Activated naive CD8-positive, alpha-beta T cell treated with anti-CD3 and anti-CD28 coated beads for 36 hours (primary cell): ENCODE measurements at places on chromosomes 7 and 10. TPM values are rescaled to one million over a fixed set of nuclear protein-coding genes. Genes with fewer than 3 reads are reported as not detected.
A peak's percentile ranks its signal among the peaks of the same experiment; 100 is the strongest.

DNA sequence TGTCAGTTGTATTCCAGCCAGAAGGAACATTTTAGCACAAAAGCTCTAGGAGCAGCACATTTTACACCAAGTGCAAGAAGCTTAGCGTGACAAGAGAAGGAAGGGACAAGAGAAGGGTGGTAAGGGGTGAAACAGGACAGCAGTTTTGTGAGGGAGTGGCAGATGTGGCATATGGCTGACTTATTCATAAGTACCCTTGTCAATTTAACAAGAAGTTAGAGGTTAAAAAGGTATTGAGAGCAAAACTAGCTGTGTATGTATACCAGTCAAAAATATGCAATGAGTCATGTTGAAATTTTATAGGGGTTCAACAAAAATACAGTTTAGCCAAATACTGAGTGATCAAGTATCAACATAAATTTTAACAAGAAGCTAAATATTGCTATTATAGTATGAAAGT lies 561.5 kb upstream of the POT1 start:
- no peak for DNase-seq

GRCh38 chr7:32250471-32251260 lies 180.5 kb upstream of the PDE1C start:
- no peak for DNase-seq

DNA sequence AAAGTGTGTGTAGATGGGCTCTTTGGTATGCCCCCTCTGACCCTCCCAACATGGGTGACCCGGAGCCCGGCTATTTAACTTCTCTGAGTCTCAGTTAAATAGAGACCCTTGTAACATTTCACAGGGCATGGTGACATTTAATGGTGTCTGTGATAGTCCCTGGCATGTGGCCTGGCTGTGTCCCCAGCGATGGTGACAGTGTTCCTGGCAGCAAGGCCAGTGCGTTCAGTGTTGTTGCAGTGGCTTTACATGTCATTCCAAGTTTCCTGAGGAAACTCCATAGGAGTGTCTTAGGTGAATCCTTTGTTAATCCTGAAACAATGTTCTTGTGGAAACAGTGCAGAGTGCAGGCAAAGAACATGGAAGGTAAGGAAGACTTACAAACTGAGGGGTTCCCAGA lies 137.0 kb downstream of the RAMP3 start:
- no peak for DNase-seq

DNA sequence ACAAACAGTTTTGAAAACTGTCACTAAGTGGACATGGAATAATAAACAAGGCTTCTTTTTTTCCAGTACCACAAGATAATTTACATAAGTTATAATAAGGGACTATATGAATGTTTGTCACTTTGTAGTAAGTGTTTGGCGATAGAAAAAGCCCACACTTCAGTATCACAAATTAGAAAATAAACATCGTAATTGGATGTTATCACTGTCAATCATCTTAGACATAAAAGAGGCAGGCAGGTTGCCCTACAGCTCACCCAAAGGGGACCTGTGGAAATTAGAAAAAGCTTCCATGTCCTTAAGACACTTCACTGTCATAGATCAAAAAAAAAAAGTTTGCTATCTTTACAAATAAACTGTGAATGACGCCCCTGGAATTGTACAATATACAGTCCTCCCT lies 3.6 kb upstream of the NOC3L start:
- no peak for DNase-seq

DNA sequence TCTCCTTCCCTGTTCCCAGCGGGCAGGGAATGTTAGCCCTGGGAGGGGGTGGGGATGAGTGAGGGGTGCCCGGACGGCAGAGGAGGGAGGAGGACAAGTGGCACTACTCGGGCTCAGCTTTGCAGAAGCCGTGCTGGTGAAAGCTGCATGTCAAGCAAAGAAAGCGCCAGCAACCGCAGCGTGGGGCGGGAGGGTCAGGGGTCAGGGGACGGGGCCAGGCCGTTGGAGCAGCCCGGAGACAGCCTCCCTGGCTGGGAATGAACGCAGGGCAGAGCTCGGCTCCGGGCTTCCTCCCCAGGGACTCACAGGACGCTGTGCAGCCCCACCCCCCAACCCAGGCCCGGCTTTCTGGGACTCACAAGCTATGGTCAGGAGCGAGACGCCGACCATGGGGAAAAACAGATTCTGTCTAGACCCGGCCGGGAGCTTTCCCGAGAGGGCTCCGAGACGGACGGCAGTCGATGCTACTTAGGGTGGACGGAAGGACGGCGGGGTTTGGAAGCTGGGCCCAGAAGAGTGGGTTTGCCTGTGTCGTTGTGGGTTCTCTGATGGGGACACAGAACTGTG lies 113.4 kb downstream of the VIPR2 start:
- DNase-seq, result no peak

- DNase-seq, result no peak
These were observed 161.1 kb downstream of the GRM8 start for GRCh38 chr7:127091620-127092019.

GRCh38 chr10:119138346-119139306 lies 26.9 kb downstream of the SFXN4 start:
- no peak for DNase-seq

DNA sequence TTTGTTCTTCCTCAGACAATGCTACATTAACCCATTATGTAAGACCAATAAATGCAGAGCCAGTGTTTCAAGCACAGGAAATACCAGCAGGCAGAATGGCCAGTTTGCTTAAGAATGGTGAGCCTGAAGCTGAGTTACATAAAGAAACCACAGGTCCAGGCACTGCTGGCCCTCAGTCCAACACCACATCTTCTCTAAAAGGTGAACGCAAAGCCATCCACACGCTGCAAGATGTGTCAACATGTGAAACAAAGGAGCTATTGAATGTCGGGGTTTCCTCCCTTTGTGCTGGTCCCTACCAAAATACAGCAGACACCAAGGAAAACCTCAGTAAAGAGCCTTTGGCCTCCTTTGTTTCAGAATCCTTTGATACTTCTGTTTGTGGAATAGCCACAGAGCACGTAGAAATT lies 63.8 kb downstream of the TASOR2 start:
- no peak for DNase-seq

DNA sequence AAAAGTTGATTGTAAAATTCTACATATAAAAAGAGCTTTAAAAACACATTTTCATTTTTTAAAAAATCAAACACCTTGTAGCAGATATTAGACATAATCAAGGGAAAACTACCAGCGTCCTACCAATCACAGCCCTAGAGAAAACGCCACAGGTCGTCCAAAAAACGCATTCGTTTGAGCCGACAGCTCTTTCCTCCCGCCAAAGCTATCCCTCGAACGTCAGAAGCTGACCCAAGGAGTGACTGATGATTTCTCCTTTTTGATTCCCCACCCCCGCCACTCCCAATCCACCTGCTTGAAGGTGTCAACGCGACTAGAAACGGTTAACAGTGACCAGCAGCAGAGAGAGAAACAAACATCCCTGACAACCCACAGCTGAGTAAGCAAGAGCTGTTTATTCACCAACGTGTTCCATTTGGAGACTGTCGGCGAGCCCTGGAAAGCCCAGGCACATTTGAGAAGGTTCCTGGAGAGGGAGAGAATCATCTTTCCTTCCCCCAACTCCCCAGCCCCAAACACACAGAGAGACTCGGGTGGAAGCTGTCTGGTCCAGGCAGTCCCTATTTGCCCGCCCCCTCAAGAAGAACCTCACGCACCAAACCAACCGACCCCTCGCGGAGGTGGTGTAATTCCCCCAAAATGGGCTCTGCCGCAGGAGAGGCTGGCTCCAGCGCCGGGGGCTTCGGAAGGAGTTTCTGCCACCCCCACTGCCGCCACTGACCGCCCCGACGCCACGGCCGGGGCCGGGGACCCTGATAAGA lies 622 bp downstream of the CPEB3 start:
- DNase-seq, result peak; percentile 44

DNA sequence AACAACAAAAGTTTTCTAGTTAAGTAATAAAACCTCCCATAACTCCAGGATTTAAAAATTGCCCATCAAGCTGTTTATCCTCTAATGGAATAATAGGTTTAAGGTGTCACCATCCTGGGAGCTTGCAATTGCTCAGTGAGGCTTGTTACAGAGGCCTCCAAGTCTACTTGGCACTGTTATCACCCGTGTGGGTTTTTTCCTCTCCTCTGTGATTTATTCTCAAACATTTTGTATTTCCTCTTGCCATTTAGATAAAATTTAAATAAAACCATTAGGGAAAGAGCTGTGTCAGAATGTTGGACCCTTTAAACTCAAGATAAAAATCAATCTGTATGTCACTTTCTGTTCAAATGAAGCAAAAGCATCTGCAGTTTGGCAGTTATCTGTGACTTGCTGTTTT lies 202.6 kb downstream of the GALNT17 start:
- DNase-seq, result no peak

DNA sequence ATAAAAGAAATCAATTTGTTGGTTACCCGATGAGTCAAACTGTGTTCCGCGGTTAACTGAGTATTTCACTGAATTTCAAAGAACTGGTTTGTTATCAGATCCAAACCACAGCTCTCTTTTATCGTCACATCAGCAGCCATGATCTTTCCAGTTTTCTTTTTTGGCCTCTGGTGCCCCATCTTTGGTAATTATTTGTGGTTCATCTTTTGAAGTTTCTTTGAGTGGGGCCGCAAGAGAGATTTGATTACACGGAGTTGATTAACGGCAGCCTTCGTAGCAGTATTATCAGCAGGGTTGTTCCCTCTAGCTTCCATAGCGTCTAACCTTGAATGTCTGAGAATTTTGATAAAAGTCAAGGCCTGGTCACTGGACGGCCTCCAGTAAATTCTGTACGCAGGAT lies 154.9 kb upstream of the TNRC18 start:
- DNase-seq, result no peak

DNA sequence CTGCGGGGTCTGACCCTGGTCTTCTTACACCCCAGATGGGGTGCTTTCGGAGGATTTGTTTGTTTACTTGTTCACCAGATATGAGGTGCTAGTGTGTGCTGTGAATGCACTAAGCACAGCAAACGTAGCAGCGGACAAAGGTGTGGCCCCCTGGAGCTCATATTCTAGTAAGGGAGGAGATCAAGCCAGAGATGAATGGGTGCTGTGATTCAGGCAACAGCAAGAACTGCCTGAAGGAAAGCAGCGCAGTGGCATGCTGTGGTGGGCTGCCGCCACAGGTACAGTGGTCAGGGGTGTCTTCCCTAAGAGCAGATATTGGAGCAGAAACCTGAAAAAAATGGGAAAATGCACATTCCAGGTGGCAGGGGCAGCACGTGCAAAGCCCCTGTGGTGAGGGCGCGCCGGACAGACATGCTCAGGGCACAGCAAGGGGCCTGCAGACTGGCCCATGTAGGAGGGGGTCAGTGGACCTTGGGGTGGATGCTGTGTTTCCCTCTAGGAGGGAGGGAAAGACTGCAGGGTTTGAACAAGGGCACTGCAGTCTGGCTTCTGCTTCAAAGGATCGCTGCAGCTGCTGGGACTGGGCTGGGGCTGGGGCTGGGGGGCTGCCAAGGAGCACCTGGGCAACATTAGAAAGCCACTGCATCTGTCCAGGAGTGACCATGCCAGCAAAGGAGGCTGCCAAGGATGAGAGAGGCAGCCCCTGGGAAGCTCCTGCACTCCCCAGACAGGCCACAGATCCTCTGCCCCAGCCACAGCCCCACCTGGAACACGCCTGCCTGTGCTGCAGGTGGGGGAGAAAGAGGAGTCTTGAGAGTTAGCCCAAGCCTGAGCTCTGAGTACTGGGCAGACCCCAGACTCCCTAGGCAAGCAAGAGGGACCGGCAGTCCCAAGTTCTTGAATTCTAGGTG lies 927 bp upstream of the DEPP1 start:
- DNase-seq, result no peak

DNA sequence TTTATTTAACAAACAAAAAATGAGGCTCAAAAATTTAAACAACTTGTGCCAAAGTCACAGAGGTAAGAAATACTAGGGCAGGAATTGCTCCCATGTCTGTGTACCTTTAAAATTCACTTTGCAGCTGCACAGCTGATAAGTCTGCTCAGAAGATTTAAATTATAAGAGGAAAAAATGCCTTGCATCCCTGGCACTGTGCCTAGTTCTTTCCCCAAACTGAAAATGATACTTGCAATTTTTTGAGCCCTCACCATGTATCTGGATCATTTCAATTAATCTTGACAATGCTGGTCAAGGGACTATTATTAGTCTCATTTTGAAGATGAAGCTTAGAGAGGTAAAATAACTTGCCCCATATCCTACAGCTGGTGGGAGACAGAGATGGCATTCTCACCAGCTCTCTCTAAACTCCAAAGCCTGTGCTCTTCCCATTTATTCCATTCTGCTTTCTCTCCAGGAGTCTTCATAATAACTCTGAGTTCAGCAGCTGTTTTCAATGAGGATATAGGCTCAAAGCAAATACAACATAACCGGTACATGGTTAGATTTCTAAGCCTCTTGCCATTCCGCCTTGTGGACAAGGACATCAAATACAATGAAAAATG lies 350.5 kb upstream of the LRRTM3 start:
- no peak for DNase-seq

- no peak for DNase-seq
These were observed 17.5 kb downstream of the CFAP69 start for GRCh38 chr7:90262438-90262837.

DNA sequence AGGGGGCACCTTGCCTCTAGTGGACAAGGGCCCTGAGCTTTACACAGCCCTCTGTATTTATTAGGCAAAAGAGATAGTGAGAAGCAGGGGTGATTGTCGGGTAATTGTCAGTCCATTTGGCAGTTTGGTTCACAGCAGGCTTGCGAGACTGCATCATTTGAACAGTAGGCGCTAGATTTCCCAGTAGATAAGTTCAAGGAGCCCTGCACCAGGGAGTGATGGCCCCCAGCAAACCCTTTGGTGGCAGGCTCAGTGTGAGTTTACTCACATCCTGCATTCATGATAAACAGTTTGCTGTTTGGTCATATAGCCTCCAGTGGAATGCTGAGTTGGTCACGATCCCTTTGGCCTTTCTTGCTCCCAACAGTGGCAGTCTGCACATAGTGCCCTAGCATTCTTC lies 59.4 kb downstream of the MARCHF5 start:
- no peak for DNase-seq

- no peak for DNase-seq
These were observed 178.4 kb downstream of the ARHGAP12 start for GRCh38 chr10:31749981-31750840.

GRCh38 chr10:78859769-78860168 lies 209.0 kb upstream of the ZMIZ1 start:
- no peak for DNase-seq

DNA sequence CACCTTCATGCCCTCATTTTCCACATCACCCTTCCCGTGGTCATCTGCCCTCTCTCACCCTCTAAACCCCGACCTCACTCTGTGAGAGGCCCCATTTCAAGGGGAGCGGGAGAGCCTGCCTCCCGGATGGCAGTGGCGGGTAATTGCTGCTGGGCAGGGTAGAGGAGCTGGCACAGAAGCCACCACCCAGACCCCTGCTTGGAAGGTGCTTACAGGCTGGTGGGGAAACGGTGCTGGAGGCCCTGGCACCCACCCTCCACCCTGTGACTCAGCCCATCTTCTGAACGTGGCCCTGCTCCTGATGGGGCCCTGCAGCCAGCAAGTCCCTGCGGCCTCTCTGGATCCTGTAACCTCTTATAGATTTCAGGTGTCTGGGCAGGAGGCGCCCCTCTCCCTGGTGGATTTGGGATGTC lies 10.6 kb upstream of the PWWP2B start:
- no peak for DNase-seq

- no peak for DNase-seq
These were observed 2.6 kb upstream of the VIPR2 start for GRCh38 chr7:159147246-159147645.

Gene RNF32
- 0.66 TPM for total RNA-seq

Gene ZNF398
- 11.1 TPM for total RNA-seq

Gene SORBS1
- 0.64 TPM for total RNA-seq

Gene AKR1D1
- total RNA-seq, result not detected

Gene NEBL
- 0.82 TPM for total RNA-seq

Gene ADK
- total RNA-seq, result 57.4 TPM
